Stimulated activated CD4-positive, alpha-beta T cell treated with anti-CD3 and anti-CD28 coated beads, Interleukin-1b, Interleukin-23, amount 100 ng/mL, for 24 hours (primary cell): ENCODE measurements at places on chromosomes 2 and 18.

- no peak for DNase-seq
These were observed 221.3 kb upstream of the REV1 start for GRCh38 chr2:99711144-99711543.

DNA sequence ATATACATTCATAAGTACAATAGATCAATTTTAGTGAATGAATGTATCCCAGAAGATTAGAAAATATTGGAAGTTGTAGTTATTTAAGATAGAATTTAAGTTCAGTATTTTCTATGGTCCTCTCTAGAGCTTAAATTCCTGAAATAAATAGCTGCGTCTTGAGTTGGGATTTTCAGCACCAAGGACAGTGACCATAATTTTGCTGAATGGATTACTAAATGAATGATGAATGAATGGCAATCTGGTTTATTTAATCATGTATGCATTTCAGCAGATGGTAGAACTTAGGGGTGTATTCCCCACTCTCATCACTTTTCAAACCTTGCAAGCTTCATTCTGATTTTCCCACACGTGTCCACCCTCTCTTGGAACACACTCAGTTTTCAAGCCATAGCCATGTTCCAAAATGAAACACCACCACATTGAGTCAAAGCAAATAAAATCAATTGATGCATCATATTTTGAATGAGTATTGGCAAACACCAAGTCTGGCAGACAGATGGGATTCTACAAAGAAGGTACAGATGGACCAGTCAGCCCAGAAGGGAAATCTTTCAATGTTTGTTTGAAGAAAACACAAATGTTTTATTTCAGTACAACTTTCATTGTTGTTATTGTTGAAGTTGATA, 362.2 kb upstream of the NXPH2 start:
- DNase-seq = no peak

DNA sequence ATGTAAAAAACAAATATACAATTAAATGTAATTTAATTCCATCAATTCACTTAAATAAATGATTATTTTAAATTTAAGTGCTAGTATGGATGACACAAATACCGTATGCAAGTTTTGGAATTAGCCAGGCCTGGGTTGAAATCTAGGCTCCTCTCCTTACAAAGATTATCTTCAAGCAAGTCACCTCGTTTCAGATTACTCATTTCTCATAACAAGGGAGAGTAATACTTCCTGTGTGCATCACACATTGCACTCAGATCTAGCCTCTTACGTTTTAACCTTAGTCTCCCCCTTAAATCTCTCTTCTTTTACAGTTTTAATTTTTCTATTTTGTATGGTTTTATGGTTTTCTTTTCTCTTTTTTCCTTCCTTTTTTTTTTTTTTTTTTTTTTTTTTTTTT, 1475.9 kb upstream of the NXPH2 start:
- no peak for DNase-seq

GRCh38 chr2:36058953-36059352, 296.6 kb upstream of the CRIM1 start:
- no peak for DNase-seq

GRCh38 chr2:64905338-64906024, 83.7 kb upstream of the SLC1A4 start:
- DNase-seq = no peak

GRCh38 chr2:168149986-168150385, 97.4 kb downstream of the STK39 start:
- no peak for DNase-seq

- no peak for DNase-seq
These were observed 1.0 kb downstream of the SP5 start for GRCh38 chr2:170715932-170716777.

DNA sequence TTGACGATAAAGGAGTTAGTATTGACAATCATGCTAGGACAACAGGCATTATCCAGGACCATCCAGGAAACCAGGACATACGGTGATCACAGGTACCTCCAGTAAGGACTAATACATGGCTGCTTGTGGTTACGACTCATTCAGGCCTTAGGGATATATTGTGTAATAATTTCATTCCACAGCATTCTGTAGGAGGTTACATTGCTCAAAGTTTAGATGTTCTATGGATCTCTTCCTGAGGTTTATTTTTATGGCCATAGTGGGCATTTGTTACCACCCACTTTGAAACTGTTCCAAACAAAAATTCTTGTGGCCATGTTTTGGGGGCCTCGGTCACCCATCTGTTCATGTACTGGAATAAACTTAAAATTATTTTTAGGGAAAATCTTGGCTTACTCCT, 431.6 kb downstream of the METTL4 start:
- DNase-seq = no peak

- DNase-seq = no peak
These were observed 8.5 kb upstream of the GMPPA start for GRCh38 chr2:219490186-219490585.
